ENCODE measurements at places on chromosomes 7 and 10.

- no peak for DNase-seq
These were observed 49.8 kb downstream of the LHPP start for GRCh38 chr10:124511205-124512039.

- no peak for DNase-seq
These were observed 188.6 kb downstream of the AUTS2 start for GRCh38 chr7:69786730-69787395.

- DNase-seq: no peak
These were observed 23.0 kb downstream of the CDC123 start for GRCh38 chr10:12218991-12219390.

- no peak for DNase-seq
These were observed 210.1 kb downstream of the CACNB2 start for GRCh38 chr10:18350340-18350739.

GRCh38 chr10:47026301-47027107 is 115.3 kb downstream of the PTPN20 start:
- DNase-seq: no peak

GRCh38 chr7:25263337-25263736 is 35.1 kb upstream of the NPVF start:
- no peak for DNase-seq

- DNase-seq: no peak
These were observed 736 bp downstream of the SKIDA1 start for GRCh38 chr10:21524526-21525366.

GRCh38 chr10:50416181-50416824 is 165.0 kb upstream of the ASAH2 start:
- no peak for DNase-seq

DNA sequence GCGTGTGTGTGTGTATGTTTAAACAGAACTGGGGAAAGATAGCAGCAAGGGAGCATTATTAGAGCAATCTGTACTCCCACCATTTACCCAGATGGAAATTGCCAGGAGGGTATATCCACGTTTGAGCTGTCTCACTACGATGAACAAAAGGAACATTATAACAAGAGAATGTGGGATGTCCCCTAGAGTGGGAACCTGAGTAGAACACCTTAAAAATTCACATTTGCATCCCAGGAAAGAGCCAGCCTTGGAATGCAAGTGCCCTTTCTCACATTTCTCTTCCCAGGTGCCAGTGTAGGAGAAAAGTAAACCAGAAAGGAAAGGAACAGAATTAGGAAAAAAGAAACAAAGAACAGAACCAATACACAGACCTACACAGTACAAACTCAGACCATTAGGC is 95.3 kb upstream of the PTPRZ1 start:
- no peak for DNase-seq

DNA sequence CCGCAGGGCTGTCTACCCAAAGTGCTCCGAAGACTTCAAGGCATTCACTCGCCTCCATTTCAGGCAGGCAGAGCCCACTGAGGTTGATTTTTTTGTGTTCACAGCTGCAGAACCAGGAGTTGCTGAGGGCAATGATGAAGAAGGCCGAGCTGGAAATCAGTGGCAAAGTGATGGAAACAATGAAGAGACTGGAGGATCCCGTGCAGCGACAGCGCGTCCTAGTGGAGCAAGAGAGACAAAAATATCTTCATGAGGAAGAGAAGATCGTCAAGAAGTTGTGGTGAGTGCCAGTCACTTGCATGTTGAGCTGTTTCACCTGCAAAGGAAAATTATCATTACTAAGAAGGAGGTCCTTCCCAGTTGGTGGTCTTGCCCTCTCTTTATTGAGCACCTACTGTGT is 210.5 kb downstream of the ARHGAP21 start:
- no peak for DNase-seq

GRCh38 chr7:82760074-82760473 is 316.5 kb upstream of the CACNA2D1 start:
- no peak for DNase-seq

GRCh38 chr7:136953386-136953785 is 84.9 kb downstream of the CHRM2 start:
- no peak for DNase-seq

- no peak for DNase-seq
These were observed 291.5 kb upstream of the NFE2L3 start for GRCh38 chr7:25860275-25861163.

GRCh38 chr7:38834357-38834756 is 74.6 kb downstream of the VPS41 start:
- DNase-seq: no peak

DNA sequence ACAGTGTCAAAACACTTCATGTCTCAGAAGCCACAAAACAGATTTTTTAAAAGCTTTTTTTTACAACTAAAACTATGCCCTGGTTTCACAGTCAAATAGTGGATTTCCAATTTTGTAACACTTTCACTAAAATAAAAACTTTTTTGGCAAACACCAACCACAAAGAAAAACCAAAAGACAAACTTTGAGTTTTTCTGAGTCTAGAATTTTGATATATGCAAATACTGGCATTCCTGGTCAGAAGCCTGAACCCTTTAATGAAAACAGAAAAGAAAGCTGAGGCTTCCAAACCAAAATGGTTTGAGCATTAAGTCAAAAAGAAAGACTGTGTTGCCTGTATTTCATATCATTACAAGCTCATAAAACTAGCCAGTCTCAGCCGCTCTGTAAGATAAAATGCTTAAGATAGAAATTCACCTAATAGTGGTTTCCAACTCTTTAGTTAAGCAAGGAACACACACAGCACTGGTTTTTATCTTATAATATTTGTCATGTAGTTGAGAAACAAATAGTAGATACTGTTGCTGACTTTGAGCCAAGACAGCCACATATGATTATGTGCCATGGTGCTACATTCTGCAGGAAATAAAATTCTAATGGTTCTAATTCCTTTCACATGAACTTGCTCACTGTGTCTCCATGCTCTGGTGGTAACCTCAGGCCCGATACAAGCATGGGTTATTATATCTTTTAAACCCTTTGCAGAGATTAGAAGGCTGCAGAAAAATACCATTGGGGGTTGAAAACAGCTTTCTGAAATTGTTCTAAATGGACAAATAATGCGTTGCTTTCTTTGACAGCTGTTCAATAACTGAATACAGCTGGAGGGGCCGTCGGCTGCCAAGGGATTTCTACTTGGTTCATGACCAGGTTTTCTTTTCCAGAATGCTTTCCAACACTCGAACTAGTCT is 49.4 kb downstream of the FAM171A1 start:
- DNase-seq: no peak

Data from NCI-H1930 (cell line).